ENCODE measurements at places on chromosomes 12 and 14. TPM values are rescaled to one million over a fixed set of nuclear protein-coding genes. Genes with fewer than 3 reads are reported as not detected.

Gene ANKRD33
- not detected for total RNA-seq

Gene CBX5
- total RNA-seq: 26.4 TPM

Gene SLC6A12
- total RNA-seq: 0.71 TPM

- no peak for DNase-seq
These were observed 67.1 kb upstream of the SINHCAF start for GRCh38 chr12:31393004-31393550.

- no peak for DNase-seq
These were observed 22.9 kb upstream of the BCDIN3D start for GRCh38 chr12:49865782-49866135.

- no peak for DNase-seq
These were observed 498.3 kb downstream of the KCNH5 start for GRCh38 chr14:62546862-62547474.

- DNase-seq: no peak
These were observed 271.8 kb downstream of the AEBP2 start for GRCh38 chr12:19710811-19711793.

- no peak for DNase-seq
These were observed 30.6 kb downstream of the TMEM132D start for GRCh38 chr12:129873111-129873832.

GRCh38 chr12:11650286-11651281 lies 1.1 kb downstream of the ETV6 start:
- DNase-seq: no peak

Measured in lower leg skin (tissue), 4 donors.